ENCODE measurements at places on chromosomes 11 and 22.

DNA sequence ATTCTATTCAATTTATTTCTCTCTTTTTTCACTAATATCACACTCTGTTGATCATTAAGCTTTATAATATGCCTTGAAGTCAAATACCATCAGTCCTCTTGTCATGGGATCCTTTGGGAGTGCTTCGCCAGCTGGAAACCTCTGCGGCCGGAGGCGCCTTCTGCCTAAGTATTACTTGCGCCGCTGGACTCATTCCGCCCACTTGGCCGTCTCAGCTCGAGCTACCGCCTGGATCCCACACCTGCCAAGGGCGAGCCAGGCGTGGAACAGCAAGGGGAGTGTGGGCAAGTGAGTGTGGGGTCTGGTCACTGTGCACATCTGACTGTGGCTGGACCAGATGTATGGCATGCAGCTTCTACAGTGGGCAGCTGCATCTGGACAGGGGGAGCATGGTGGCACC, 9.1 kb upstream of the MAP6 start:
- DNase-seq: no peak

GRCh38 chr11:92295175-92296137, 70.8 kb downstream of the FAT3 start:
- peak; percentile 75 for DNase-seq

- no peak for DNase-seq
Measured at GRCh38 chr11:68128682-68129327, 7.6 kb upstream of the CHKA start.

GRCh38 chr11:69044111-69045013, 4.4 kb upstream of the TPCN2 start:
- DNase-seq: no peak

- DNase-seq: no peak
Measured at GRCh38 chr22:49500942-49501395, 326.7 kb downstream of the BRD1 start.

GRCh38 chr11:119034813-119035212, 4.1 kb upstream of the SLC37A4 start:
- DNase-seq: no peak

GRCh38 chr11:78323363-78323762, 94.3 kb downstream of the GAB2 start:
- no peak for DNase-seq

DNA sequence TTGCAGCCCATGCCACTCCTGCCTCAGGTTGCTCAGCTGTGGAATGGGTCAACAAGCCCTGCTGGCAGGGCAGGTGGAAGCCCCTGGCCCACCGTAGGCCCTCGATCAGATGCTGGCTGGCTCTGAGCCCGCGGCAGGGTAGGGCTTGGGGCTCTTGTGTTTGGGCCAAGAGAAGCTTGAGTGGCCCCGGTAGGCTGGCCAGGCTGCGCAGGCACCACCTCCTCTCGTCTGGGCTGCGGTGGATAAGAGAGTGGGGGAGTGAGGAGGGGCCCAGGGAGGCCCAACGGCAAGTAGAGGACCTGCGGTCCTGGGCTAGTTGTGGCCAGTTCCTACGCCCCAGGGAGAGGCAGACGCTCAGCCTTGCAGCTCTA, 115.2 kb downstream of the CEP164 start:
- no peak for DNase-seq

DNA sequence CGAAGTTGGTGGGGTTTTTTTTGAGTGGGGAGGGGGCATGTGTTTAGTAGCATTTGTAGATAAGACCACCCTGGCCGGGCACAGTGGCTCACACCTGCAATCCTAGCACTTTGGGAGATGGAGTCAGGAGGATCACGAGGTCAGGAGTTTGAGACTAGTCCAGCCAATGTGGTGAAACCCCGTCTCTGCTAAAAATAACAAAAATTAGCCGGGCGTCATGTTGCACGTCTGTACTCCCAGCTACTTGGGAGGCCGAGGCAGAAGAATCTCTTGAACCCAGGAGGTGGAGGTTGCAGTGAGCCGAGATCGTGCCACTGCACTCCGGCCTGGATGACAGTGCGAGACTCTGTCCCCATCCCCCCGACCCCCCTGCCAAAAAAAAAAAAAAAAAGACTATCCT, 34.6 kb downstream of the CECR2 start:
- DNase-seq: no peak

GRCh38 chr22:48145738-48146137, 1383.3 kb downstream of the TBC1D22A start:
- no peak for DNase-seq

GRCh38 chr11:1475841-1476240, 10.7 kb downstream of the MOB2 start:
- no peak for DNase-seq

DNA sequence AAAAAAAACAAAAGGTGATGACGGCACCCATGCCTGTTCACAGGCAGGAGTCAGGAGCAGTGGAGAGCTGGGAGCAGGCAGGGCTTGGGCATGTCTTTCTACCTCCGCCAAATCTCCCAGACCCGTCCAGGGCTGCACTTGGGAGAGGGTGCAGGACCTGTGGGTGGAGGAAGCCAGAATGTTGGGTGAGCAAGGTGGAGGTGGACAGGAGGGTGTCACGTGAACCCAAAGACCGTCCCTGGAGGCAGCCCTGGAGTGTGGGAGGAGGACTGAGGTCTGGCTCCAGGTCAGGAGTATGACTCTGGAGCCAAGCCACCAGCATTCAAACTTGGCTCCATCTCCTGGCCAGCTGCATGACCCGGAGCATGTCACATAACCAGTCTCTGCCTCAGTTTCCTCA, 26.6 kb upstream of the RELT start:
- DNase-seq: no peak

GRCh38 chr11:14334192-14334591, 24.8 kb downstream of the RRAS2 start:
- no peak for DNase-seq

- no peak for DNase-seq
Measured at GRCh38 chr11:131408025-131408640, 37.7 kb downstream of the NTM start.

- DNase-seq: no peak
Measured at GRCh38 chr11:61149624-61150615, 11.3 kb downstream of the VPS37C start.

DNA sequence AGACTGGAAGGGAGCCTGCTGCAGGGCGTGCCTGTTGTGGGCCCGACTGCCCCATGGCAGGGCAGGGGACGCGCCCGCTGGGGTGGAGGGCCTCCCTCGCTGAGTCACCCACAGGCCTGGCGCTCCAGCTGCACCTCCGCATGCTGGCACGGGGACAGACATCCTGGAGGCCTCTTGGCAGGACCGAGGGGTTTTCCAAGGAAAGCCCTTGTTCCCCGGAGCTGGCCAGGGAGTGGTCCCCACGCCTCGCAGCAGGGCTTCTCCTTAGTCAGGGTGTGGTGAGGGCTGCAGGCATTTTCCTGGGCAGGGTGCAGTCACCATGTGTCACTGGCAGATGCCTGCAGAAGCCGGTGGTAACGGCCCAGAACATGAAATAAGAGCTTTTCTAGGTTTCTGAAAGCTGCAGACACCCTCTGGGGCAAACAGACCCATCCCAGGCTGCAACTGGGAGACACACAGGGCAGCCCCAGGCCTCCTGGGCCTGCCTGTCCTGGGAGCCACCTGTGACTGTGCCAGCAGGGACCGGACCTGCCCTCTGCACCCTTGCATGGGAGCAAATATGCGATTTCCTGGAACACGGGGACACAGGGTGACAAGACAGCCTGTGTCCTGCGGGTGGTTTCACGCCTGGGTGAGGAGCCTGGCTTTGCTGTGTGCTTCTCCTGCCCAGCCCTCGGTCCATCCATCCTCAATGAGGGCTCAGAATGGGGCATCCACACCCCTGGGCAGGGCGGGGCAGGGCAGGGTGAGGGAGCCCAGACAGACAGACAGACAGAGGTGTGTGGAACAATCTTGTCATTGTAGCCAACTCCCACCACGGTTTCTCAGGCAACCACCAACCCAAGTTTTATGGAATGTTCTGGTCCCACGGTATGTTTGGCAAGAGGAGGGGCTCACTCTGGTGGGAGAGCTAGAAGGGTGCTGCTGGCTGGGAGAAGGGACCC, 43.2 kb upstream of the FADD start:
- no peak for DNase-seq

GRCh38 chr22:28414913-28415312, 264.7 kb downstream of the TTC28 start:
- DNase-seq: no peak

DNA sequence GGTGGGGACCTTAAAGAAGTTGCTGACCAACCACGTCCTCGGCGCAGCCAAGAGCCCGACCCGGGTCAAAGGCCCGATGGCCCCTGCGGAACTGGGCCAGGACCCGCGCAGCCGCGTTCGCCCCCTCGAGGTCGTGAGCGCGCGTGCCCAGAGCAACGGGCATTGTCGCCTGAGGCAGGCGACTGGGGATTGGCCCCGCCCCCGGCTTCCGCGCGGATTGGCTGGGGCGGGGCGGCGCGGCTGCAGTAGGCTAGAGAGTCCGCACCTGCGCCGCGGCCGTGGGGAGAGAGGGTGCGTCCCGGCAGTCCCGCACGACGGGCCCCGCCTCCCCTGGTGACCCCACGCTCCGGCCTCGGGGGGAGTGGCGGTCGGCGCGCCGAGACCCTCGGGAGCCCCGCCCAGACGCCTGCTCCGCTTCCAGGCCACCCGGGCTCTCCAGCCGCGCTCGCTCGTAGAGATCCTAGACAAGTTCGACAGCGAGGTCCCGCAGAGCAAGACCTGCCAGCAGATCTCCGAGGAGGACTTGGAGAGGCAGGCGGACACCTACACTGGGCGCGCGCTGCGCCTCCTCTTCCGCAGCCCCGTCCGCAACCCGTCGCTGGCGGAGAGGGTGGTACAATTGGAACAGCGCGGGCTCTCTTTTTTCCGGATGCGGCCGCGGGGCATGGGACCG, 8.3 kb upstream of the PPIL2 start:
- DNase-seq: no peak

DNA sequence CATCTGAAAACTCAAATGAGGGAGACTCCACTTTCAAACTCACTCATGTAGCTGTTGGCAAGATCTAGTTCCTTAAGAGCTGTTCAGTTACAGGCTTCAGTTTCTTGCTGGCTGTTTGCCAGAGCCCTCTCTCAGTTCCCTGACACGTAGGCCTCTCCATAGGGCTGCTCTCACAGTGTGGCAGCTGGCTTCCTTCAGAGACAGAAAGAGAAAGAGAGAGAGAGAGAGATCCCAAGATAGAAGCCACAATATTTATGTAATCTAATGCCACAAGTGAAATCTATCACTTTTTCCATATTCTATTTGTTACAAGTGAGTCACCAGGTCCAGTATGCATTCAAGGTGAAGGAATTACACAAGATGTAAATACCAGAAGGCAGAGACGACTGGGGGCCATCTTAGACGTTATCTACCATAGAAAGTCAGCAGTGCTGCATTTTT, 168.8 kb downstream of the RCN1 start:
- no peak for DNase-seq

DNA sequence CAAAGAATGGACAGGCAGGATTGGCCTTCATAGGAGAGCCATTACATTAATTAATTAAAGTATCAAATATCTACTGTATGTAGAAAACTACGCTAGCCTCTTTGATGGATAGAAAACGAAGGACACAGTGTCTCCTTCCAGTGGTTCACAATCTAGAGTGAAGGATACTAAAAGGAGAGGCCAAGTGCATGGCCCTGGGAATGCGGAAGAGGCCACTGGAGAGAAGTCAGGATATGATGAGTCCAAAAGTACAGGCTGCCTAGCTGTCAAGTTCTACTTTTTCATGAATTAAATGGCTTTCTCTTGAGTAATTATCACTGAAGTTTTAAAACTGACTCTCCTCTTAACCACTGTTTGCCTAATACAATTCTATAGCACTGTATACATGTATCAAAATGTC, 41.9 kb downstream of the ATG16L2 start:
- DNase-seq: no peak

DNA sequence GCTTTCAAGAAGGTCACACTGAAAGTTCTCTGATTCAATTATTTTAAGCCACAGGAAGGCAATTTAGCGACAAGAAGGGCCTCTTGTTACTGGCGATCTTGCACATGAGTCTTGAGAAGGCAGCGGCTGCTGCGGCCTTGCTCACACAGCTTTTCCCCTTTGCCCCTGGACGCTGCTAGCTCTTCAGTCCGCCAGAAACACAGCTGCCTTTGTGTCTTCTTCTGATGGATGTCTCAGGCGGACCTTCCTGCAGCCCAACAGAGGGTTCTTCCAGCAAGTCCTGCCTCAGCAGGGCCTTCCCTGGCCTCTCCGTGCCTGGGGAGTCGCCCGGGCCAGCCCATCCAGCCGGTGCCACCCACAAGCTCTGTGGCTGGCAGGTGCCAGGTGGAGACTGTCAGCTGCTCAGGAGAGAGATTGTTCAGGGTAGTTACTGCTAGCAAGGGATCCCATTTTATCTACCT, 59.4 kb downstream of the PKNOX2 start:
- no peak for DNase-seq

DNA sequence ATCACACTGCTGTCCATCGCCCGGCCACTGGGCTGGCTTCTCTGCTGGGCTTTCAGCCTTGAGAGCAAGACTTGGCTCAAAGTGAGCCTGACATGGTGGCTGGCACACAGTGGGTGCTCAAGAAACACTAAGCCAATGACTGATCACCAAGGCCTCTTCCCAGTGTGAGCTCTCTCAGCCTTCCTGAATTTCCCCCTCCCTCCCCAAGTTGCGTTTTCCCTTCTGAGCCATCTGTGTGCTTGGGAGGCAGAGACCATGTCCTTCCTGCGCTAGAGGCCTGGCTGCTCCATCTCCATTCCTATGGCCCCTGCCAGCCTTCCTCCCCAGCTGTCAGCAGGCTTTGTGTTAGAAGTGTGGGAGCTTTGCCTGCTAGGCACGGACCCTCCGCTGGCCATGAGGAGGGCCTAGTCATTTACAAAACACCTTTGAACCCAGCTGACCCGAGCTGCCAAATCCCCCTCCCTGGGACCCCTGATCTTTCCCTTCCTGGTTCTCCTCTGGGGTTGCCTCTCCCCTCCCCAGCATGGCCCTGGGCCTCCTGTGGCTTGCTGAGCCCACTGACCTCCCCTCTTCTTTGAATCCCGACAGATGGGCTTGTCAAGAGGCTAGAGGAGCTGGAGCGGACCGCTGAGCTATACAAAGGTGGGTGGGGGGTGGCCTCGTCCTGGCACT, 13.2 kb downstream of the PICK1 start:
- no peak for DNase-seq

- no peak for DNase-seq
Measured at GRCh38 chr22:35039625-35040024, 26.3 kb upstream of the ISX start.

DNA sequence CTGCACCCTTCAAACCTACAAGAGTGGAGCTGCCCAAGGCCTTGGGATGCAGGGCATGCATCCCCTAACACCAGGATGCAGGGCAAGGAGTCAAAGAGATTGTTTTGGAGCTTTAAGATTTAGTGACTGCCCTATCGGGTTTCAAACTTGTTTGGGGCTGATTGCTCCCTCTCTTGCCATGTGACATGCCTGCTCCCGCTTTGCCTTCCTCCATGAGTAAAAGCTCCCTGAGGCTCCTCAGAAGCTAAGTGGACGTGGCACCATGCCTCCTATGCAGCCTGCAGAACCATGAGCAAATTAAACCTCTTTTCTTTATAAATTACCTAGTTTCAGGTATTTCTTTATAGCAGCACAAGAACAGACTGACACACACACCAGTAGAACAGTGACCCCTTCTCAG, 15.8 kb upstream of the CSF2RB start:
- DNase-seq: peak; percentile 72

All from esophagus muscularis mucosa (tissue), 4 donors.